ENCODE measurements at places on chromosomes 5 and 9. TPM values are rescaled to one million over a fixed set of nuclear protein-coding genes. Genes with fewer than 3 reads are reported as not detected.

Gene GRM6
- not detected for total RNA-seq

Gene LAMC3
- not detected for total RNA-seq

Gene IFNW1
- total RNA-seq: not detected

Gene OBP2B
- not detected for total RNA-seq

Gene GRAMD2B
- total RNA-seq: 4.0 TPM

Gene OLFML2A
- total RNA-seq: not detected

Gene CCDC180
- 0.13 TPM for total RNA-seq

Gene DYNC2I2
- 467 TPM for total RNA-seq

Gene SAXO1
- not detected for total RNA-seq

Gene TRIM36
- total RNA-seq: 1.0 TPM

Gene BDP1
- total RNA-seq: 19.3 TPM

Gene PCDHA9
- not detected for total RNA-seq

Gene NMUR2
- 20.6 TPM for total RNA-seq

Gene SLC46A2
- not detected for total RNA-seq

Gene C9orf152
- total RNA-seq: 3.5 TPM

Gene PCDHB3
- 0.03 TPM for total RNA-seq

Gene IRX2
- 23.1 TPM for total RNA-seq

Gene MLLT3
- total RNA-seq: 19.7 TPM

Gene RANBP3L
- total RNA-seq: not detected

Gene PDLIM4
- 0.99 TPM for total RNA-seq

Gene PCDHB6
- not detected for total RNA-seq

Gene DDX4
- not detected for total RNA-seq

Gene SPINK6
- total RNA-seq: not detected

Gene CCDC127
- 3.7 TPM for total RNA-seq

Gene CHD1
- 18.9 TPM for total RNA-seq

Gene NKD2
- total RNA-seq: 7.5 TPM

Gene ZDHHC11
- 43.4 TPM for total RNA-seq

Gene ODF2
- 36.0 TPM for total RNA-seq

Gene ZNG1A
- 9.3 TPM for total RNA-seq

Gene GABRA1
- not detected for total RNA-seq

Gene SPINK7
- not detected for total RNA-seq

Gene TTLL11
- total RNA-seq: 1.3 TPM

Gene ANKRD18B
- not detected for total RNA-seq

Gene TCOF1
- total RNA-seq: 85.7 TPM

Gene TCERG1
- total RNA-seq: 51.4 TPM

Gene TAF11L5
- not detected for total RNA-seq

Gene SGCD
- not detected for total RNA-seq

Gene ARHGEF37
- total RNA-seq: 0.15 TPM
